Panc1 (cell line): ENCODE measurements at places on chromosomes 12 and 14.

DNA sequence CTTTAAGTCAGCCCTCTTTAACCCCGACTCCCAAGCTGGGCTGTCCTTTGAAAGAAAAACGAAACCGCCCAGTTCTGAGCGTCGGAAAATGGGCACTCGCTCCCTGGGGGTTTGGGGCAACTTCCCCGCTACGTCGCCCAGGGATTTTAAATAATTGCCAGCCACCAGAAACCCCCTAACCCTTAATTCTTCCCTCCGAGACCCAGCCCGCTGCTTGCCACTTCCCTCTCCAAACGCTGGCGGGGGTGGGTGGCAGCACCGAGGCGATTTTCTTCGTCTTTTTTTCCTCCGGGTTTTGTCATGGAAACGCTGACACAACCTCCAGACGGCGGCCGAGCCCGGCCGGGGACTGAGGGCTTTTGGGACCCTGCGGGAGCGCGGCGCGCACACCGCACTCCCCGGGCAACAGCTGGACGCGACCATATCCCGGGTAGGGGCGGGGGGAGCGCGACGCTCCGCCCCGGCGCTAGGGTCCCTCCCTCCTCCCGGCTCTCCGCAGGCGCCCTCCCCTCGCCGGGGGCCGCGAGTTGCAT is at the start of gene CHST11:
Gene CHST11, plus strand, starts transcription at position 532 of the 533 bp plus-strand sequence.
- DNase-seq: no peak

GRCh38 chr12:108235197-108235984 is 103.7 kb downstream of the CMKLR1 start:
- DNase-seq: no peak

- no peak for DNase-seq
Measured at GRCh38 chr12:124292385-124292784, 2.5 kb upstream of the RFLNA start.

GRCh38 chr14:99260587-99261551 is 11.1 kb downstream of the BCL11B start:
- no peak for DNase-seq

DNA sequence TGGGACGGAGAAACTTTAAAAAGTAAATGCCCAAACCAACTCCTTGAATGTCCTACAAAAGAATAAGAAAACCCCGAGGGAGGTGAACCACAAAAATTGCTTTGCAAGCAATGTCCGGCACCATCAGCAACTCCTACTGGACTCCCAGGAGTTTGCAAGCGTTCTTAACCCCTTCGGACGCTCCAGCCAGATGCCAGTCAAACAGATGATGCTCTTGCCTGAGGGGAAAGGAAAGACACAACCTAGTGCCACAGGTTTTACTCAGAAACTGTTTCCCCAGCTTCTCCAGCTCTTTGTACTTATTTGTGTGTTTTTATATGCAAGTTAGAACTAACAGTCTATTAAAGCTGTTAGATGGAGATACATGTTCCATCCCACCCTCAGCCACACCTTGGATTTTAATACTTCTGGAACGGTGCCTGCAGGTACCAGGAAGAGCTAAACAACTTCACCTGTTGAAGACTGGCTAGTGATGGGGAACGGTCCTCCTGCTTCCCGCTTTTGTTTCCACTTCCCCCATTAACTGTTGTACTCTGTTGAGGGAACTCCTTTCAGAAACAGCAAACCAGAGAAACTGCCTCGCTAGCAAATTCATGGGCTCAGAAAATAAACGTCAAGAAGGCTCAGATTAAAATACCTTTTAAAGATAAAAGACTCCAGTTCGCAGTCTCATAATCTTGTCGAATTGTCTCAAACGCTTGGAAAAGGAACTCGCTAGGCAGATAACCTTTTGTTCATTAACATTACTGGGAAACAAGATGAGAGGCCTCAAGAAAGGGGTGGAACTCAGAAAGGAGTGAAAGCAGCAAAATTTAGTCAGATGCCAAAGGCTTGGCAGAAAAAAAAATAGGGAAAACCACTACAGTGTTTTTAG is 1.1 kb upstream of the FERMT2 start:
- DNase-seq: peak; percentile 55

DNA sequence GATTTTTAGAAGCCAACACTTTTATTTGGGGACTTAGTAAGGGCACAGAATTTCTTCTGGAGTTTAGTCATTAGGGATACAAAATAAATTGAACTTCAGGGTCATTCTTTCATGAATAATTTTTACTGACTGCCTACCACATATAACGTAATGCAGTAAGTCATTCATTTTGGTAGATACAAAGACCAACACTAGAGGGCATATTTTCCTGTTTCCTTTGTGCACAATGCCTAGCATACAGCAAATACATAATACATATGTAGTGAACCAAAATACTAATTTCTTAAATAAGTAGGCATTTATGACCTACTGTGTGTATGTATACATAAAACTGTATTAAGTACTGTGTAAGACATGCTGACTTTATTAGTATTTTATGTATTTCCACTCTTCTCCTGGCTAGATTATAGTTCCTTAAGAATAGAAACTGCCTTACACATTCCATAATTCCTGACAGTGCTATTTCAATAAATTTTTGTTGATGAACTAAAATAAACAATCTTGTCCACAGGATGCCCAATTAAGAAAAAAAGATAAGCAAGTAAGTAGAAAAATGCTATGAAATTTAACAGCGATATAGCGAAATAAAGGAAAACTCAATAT is 47.9 kb downstream of the PPP1R12A start:
- DNase-seq: peak; percentile 45

DNA sequence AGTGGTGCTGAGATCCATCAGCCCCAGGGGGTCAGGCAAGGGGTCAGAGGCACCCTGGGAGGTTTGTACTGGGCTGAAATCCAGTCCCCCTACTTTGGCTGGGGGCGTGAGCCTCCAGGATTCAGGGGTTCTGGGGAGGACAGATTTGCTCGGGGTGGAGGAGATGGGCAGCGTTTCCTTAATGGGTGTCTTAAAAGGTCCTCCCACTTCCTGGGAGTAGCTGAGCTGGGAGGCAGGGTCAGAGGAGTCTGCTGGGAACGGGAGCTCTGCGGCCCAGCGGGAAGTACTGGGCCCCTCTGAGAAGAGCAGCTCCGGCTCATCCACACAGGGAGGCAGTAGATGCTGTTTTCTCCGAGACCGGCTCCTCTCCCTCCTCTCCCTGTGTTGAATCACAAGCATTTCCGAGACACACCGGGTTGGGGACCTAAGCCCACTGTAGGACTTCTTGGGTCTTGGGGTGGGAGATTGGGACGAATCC is 2.1 kb upstream of the TEX52 start:
- no peak for DNase-seq

- no peak for DNase-seq
Measured at GRCh38 chr14:75306927-75307699, 28.5 kb downstream of the FOS start.

DNA sequence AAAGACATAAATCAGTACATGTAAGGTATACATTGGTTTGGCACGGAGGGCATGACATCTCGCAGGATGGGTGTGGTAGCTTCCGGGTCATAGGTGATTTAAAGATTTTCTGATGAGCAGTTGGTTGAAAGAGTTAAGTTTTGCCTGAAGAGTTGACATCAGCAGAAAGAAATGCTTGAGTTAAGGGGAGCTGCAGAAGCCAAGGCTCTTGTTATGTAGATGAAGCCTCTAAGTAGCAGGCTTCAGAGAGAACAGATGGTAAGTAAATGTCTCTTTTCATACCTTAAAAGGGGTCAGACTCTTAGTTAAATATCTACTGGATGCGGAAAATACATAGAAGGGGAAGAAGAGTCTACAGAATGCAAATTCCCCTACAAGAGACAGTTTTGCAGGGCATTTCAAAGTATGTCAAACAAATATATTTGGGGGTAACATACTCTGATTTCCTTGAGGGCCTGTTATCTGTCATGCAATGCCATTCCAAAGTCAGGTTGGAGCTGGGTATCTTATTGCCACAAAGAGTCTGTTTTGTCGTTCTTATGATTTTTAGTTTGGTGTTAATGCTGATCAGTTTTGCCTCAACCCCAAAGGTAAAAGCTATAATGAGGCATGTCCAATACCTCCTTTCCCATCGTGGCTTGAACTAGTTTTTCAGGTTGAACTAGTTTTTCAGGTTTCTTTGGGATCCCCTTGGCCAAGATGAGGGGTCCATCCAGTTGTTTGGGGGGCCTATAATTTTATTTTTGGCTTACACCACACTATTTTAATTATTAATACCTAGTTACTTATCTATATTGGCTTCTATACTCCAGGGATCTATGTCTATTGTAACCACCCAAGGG is 67.0 kb downstream of the PTHLH start:
- no peak for DNase-seq

DNA sequence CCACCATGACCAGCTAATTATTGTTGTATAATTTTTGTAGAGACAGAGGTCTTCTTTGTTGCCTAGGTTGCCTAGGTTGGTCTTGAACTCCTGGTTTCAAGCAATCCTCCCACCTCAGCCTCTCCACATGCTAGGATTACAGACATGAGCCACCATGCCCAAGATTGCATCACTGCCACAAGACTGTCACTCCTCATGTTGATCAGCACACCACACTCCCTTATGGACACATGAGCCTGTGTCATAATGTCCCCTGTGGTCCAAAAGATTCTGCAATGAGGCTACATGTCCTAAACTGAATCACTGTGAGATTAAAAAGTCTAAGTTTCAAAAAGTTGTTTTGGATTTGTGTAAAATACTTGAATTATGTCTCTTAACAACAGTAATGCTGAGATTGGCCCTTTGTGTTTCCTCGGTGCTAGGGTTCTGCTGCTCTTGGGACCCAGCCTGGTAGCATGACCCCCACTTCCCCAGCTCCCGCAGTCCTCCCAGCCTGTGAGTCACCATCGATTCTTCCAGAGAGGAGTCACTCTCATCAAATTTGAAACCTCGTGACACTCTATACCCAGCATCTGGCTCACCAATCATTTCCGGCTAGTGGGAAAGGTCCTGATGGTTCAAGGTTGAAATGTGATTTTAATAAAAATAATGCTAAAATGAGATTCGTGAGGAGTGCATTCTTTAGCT is 890.9 kb downstream of the VRK1 start:
- no peak for DNase-seq

GRCh38 chr14:54529811-54530210 is 20.1 kb downstream of the CGRRF1 start:
- no peak for DNase-seq

- DNase-seq: no peak
Measured at GRCh38 chr12:131803961-131804521, 24.2 kb upstream of the MMP17 start.

DNA sequence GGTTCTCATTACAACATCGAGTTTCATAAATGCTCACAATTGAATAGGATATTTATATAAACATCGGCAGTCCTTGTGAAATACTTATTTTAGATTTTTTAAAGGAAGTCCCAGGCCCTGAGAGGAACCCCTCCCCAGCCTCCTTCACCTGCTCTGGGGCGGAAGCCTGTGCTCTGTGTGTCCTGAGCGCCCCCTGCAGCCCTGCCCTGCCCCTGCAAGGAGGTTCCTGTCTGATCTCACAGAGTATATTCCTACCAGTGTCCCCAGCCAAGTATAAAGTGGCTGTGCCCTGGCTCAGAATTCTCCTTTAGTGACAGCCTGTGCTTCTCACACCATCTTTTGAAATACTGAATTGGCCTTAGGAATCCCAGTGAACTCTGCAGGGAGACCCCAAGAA is 659.5 kb downstream of the TMEM121 start:
- DNase-seq: no peak

- no peak for DNase-seq
Measured at GRCh38 chr12:79688376-79689060, 2.2 kb downstream of the PAWR start.

DNA sequence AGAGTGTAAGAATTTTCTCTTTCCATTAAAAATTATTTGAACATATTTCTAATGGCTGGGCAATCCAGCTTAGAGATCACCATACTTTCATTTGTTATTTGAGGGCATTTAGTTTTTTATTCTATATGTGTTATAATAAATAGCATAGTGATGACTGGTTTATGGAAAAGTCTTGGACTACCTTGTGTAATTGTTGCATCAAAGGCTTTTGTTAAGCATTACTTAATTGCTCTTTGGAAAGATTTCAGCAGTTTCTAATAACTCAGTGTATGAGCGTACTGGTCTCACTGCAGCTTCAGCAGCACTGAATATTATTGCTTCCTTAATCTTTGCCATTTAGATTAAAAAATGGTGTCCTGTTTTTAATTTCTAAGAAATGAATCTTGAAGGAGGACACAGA is 22.8 kb downstream of the TMEM19 start:
- no peak for DNase-seq

DNA sequence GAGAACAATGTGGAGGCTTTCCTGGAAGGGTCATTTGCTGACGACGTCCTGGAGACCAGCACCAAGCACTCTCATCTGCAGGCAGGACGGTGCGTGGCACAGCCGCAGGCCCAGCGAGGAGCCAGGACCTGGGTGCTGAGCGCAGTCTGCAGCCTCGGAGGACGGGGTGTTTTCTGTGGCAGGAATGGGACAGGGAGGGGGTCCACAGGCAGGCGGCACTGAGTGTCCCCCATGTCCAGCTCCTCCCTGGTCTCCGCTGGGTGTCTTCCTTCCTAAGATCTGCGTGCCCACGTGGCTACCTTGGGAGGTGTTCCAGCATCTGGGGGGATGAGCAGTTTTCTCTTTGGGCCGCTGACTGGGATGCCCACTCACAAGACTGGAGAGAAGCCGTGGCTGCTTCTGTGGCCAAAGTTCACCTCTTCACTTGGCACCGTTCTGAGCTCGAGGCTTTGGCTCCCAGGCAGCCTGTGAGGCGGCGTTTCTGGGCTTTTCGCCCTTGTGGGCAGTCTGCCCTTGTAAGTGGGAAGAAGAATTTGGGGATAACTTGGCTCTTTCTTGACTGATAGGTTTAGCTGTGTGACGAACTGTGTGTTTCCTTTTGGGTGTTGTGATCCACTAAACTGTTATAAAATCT is 72.2 kb downstream of the NOC4L start:
- no peak for DNase-seq

GRCh38 chr12:15608941-15609340 is 180.2 kb downstream of the EPS8 start:
- no peak for DNase-seq
